CD4-positive, alpha-beta T cell treated with Interleukin-21 for 1 hour (primary cell): ENCODE measurements at places on chromosomes 16 and 17.

DNA sequence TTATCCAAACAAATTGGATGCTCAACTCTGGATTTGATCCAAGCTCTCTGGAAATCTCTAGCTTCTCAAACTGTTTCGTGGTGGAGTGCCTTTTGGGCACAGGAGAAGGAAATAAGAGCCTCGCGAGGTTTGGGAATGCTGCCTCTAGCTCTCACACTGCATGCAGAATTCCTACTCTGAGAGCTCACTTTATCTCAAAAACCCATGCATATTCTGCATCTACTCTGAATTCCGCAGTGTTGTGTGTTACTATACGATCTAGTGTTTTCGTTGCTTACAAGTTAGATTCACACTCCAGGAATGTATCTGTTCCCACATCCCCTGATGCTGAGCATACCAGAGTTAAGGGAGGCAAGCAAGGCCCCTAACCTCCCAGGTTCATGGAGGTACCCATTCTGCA, 462.7 kb downstream of the WWOX start:
- DNase-seq = no peak

DNA sequence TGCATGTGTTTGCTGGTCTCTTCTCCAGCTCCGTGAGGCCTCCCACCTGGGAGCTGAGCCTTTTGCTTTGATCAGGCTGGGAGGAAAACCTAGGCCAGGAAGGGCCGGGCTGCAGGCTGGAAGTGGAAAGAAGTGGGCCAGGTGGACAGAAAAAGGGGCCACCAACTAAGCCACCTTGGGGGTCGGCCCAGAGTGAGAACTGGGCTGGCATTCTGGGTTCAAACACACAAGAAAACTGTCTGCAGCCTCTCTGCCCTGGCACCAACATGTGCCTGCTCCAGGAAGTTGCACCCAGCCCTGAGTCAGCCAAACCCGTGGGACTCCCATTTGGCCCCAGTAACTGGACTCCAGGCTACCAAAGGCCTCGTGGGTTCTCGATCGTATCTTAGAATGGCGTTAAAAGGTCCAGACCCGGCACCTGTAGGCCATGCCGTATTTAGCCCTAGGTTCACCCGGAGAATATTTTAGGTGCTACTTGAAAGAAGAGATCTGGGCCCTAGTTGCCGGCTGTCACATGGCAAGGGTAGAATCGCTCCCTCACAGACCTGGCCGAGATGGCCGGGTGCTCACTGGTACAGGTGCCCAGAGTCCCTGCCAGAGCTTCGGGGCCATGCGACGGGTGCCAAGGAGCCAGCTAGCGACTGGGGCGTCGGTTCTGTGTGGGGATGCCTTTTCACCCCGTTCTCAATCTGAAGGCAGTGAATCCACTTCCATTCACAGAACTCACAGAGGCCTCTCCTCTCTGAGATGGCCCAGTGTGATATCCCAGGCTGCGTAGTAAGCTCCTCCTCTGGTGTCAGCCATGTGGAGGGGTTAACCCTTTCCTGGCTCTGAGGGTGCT, 236.6 kb downstream of the MRTFB start:
- DNase-seq = no peak

DNA sequence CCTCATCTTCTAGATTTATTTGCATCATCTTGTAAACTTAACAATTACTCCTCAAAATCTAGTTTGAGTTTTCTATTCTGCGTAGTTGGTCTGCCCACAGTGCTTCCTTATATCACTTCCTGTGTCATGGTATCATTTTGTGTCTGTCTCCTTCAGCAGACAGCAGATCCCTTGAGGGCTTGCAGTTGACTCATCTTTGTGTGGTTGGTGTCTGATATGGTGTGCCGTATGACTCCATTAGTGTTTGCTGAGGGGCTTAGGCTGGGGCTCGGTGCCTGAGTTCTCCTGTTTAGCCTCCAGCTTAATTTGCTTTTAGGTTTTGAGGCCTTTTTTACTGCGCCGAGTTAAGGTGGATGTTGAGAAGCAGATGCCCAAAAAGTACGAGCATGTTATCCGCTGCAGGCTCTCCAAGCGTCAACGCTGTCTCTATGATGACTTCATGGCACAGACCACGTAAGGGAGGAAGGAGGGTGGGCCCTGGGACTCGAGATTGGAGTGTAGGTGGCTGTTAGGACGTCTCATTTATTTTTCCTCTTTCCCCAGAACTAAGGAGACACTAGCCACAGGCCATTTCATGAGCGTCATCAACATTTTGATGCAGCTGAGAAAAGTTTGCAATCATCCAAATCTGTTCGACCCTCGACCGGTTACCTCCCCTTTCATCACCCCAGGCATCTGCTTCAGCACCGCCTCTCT, 16.9 kb downstream of the SRCAP start:
- peak; percentile 59 for DNase-seq

GRCh38 chr16:89613231-89613953, at the start of gene DPEP1:
DPEP1 (plus strand) TSS chr16:89613642; CDS start chr16:89630411, 16,769 bp downstream.
- DNase-seq = no peak

DNA sequence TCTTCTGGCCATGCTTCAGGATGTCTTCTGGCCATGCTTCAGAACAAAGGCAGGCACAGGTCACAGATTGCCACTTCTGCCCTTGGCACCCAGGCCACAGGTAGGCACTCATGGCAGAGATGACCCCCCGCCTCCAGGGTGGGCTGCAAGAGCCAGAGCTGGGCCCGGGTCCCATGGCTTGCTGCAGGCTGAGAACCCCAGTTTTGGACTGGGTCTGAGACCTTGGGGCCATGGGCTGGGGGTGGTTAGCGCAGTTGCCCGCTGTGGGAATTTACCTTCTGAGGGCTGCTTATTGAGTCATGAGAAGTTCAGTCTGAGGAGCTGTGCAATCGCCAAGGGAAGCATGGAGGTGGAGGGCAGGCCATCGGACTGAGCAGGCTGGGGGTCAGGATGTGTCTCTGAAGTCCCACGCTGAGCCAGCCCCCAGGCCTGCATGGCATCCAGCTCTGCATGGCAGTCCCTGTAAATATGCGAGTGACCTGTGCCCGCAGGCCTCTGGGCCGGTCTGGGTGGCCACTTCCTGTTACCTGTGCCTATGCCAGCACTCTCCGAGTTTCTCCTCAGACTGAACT, 1.7 kb downstream of the ANKRD13B start:
- DNase-seq = no peak
